ENCODE measurements at places on chromosomes 6 and 20.

GRCh38 chr20:49682798-49683197 is 30.9 kb downstream of the B4GALT5 start:
- no peak for DNase-seq

GRCh38 chr20:32521780-32522525 is 63.2 kb downstream of the NOL4L start:
- peak; percentile 75 for DNase-seq

DNA sequence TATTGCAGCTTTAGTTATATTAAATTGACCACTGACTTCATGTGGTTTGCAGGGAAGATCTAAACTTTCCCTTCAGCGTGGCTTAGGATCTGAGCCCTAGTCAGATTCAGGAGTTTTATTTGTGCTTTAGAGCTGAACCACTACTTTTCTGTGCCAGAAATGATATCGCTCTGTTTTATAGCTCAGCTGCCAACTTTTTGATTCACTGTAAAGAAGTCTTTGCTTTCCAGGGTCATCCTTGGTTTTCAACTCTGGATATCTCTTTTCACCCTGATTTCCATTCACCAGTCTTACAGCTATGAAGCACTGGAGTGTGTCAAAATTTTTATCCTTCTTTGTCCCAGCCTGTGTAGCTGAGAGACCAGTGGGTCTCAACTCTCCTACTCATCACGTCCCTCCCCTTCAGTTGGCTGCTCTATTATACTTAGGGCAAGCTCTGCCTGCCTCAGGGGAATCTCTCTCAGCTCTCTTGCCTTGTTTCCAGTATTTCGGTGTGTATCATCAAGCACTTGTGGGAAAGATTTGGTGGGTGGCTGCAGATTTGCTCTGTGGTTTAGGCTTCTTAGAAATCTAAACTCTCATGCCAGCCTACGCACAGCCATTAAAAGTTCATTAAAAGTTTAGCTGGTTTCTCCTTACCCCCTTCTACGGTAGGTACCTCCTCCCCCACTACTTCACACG is 425.5 kb downstream of the TENT5A start:
- DNase-seq = no peak

DNA sequence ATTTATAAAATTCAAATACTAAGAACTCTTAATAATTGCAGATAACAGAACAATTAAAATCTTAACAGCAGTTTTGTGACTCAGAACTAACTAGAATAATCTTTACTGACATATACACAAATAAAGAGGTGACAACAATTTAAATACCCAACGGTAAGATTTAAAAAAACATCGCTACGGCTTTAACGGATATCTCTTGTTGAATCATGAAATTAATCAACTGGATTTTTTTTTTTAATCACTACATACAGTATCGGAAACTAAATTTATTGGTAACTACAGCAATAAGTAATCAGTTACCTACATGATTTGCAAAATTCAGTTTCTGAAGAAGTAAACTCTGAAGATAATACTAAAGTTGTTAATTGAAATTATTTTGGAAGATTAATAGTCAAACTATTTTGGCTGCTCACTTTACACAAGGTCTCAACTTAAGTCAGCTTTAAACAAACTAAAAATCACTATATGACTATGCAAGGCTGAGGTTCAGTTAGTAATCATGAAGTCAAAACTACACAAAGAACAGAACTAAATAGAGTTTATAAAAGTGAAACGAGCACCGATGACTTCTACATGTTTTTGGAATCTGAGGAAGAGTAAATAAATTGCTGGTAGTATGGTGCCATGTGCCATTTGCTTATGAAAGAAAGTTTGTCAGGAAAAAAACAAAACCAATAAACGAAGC is 128.8 kb downstream of the HUS1B start:
- no peak for DNase-seq
